Upper lobe of right lung (tissue), 1 donor: ENCODE measurements at places on chromosomes 2 and 18. TPM values are rescaled to one million over a fixed set of nuclear protein-coding genes. Genes with fewer than 3 reads are reported as not detected.

DNA sequence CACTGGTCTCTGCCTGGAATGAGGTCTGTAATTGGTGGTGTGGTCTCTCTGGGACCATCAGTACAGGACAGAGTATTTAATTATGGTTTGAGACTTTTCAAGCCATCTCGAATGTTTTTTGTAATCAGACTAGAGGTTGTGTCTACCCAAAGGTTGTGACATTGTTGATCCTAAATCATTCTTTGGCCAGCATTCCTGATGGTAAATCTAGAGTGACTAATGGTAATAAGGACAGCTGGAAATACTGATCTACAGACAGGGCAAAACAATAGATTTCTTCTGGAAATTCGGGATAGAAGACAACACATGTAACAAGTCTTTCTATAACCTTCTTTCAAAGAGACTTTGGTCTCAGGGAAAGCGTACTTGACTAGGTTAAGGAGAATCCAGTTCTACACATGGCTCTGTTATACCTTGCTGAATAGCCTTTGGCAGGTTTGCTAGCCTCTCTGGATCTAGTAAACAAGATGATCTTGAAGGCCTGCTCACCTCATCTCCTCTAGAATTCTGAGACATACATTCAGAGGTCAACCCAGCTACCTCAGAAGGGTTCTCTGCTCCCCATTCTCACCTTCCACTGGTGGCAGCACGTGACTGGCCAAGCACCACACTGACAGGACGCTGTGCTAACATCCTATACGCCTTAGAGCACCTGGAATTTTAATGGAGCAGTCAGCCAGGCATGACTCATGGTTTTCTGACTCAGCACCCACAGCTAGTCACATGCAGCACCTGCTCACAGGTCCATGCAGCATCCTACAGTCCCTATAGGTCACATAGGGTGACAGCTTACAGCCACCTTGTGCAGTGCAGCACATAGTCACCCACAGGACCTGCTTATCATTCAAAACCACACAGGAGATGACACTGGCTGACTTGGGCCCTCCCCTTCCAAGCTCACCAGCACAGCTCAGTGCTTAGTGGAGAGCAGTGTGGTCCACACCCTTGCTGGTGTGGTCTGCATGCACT, 12.2 kb downstream of the PLB1 start:
- no peak for DNase-seq

GRCh38 chr2:241949736-241950412, 80.3 kb downstream of the RTP5 start:
- DNase-seq: no peak

- DNase-seq: no peak
Observed at GRCh38 chr2:148023861-148024260, 3.0 kb downstream of the MBD5 start.

DNA sequence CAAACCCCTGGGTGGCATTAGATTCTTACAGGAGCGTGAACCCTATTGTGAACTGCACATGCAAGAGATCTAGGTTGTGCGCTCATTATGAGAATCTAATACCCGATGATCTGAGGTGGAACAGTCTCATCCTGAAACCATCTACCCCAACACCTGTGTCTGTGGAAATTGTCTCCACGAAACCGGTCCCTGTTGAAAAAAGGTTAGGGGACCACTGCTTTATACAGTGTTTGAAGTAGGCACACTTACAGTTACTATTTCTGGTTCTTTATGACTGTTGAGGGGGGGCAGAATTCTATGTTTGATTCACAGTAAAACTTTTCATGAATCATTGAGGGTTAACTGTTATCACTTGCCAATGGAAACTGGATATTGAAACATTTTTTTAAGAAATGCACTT, 72.0 kb downstream of the RIF1 start:
- no peak for DNase-seq

GRCh38 chr2:21461754-21462240, 338.0 kb downstream of the TDRD15 start:
- DNase-seq: no peak

GRCh38 chr2:112216167-112216566, 38.7 kb downstream of the ZC3H8 start:
- no peak for DNase-seq

DNA sequence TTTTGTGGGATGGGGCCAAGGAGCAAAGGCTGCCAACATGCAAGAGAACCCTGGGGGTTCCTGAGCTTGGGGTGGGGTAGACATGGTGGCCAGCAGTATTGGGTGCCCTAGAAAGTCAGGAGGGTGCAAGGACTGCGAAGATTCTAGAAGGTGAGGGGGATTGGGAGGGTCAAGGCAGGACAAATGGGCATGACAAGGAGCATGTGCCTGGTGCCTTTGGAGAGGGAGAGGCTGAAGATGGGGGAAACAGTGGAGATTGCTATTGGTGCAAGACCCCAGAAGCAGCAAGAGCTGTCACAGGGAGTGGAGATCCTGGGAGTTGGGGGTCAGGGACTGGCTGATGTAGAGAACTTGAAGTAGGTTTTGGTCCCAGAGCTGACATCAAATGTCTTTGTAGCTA, 7.5 kb downstream of the B3GNT2 start:
- DNase-seq: no peak

DNA sequence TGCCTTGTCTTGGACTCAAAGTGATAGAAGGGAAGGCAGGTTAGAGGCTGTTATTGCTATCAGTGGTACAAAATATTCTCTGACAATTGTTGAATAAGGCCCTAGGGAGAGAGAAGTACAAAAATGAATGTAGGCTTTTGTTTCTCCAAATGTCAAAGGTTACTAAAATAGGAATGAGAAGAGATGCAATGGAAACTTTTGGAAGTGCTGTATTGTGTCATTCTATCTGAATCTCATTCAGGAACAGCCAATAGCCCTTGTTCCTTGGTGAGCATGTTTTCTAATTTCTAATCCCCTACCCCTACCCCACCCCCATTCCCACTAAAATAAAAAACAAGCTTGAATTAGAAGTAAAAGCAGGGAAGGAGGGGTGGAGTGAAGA, 166.4 kb downstream of the GPD2 start:
- DNase-seq: no peak

- DNase-seq: no peak
Observed at GRCh38 chr2:182941919-182942318, 75.5 kb upstream of the FRZB start.

DNA sequence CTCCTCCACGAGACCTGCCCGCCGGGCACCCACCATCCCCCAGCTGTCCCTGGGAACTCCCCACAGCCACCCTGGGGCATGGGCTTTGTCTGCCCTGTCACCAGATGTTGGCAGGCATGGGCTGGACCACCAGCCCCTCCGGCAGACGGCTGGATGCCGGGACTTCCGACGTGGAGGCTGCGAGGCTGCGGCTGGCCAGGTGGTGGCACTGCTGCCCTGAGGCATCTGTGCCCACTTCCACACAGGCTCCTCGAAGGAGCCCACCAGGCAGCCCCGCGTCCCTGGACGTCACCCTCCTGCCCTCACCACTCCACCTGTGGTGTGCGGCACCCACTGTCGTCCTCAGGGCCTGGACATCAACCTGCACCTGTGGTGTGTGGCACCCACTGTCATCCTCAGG, 319.9 kb upstream of the SALL3 start:
- no peak for DNase-seq

DNA sequence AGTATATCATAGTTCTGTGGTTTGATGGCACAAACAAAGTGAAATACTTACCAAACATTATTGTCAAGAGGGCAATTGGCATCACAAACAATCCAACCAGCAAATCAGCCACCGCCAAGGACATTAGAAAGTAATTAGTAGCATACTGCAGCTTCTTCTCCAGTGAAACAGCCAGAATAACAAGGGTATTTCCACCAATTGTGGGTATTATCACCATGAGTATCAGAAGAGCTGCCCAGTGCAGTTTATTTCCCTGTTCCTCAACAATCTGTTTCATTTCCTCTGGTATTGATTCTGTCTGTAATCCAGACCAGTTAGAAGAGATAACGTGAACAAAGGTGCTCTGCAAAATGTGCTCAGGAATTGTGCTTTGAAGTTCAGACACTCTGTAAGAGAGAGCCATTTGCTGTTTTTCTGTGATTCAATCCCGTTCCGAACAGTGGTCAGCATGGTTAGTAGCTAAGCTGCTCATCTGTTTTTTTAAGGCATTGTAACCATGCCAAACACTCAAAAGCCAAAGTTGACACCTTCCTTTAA, 1.4 kb downstream of the HTR2B start:
- no peak for DNase-seq

DNA sequence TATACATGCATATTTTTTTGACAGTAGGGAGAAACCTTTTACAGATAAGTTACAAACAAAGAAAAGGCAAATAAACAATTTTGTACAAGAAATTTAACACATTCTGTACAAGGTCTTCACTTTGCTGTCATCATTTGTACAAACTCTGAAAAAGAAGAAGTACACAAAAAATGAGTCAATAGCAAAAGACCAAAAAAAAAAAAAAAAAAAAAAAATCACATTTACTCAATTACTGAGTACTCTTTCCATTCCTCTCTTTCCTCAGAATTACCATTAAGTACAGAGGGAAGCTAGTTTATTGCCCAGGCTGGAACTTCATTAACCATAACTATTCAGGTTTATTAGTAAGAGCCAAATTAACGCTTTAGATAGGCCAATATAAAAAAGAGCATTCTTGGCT, 5.6 kb upstream of the STPG4 start:
- DNase-seq: no peak

DNA sequence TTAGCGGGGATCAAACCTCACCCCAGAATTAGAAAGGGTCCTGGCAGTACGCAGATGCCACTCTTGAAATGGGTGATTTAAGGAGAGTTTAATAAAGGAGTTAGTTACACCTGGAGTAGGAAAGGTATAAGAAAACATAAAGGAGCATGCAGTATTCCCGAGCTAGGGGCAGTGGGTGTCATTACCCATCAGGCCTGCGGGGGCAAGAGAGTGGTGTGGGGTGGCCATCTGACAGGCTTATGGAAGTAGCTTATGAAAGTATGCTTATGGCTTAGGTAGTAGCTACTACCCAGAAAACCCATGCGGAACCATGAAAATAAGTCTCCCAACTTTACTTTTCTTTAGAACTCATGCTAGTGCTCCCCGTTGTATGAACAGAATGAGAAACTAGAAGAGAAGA, 568.9 kb upstream of the ACVR2A start:
- no peak for DNase-seq

DNA sequence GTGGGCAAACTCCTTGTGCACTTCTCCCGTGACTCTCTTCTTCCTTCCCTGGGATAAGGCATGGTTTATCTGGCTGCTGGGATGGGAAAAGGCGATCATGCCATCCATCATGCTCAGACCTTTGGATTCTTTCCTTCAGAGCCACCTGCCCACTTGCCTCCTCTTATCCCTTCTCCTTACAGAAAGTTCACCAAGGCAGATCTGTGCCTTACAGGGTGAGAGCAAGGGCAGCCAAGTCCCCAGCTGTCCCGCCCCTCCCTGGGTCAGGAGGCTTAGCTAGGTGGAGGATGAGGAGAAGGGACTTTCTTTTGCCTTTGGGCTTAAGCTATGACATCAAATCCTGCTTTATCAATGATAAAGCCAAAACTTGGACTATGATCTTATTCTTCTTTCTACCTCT, 47.6 kb downstream of the KCNE4 start:
- no peak for DNase-seq

- DNase-seq: no peak
Observed at GRCh38 chr18:10898417-10898974, 250.9 kb downstream of the PIEZO2 start.

GRCh38 chr18:63444580-63444979, 22.3 kb upstream of the VPS4B start:
- DNase-seq: no peak

GRCh38 chr2:45283764-45284620, 274.7 kb upstream of the SIX2 start:
- DNase-seq: no peak

DNA sequence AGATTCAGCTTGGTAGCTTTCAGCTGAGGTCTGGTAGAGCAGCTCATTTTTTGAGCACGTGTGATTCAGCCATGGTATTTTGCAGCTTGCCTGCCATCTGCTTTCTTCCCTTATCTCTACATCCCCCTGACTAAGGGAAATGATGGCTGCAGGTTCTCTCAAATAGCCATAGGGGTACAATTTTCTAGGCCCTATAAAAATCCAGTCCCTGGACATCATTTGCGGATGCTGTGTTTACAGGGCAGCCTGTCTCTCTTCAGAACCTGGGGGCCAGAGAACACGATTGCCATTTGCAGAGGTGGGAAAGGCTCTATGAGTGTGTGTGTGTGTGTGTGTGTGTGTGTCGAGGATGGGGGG, 442.7 kb upstream of the MEIS1 start:
- no peak for DNase-seq

- no peak for DNase-seq
Observed at GRCh38 chr2:226845386-226846116, 9.7 kb downstream of the RHBDD1 start.

DNA sequence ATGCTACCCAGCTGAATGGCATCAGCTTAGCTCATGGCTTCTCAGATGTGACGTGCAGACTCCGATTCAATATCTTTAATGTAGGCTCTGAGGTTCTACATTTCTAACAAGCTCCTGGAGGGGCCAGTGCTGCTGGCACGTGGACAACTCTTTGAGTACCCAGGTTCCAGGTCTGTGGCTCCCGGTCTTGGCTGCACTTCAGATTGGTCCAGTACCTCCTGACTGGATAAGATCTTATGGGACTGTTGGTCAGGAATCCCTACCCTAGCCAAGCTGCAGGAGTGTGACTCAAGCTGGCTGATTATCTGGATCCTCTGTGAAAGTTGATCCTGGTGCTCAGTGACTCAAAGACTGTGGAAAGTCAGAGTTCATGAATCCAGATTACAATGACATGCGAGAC, 222.1 kb downstream of the ANKRD30B start:
- no peak for DNase-seq

- no peak for DNase-seq
Observed at GRCh38 chr18:43578706-43579105, 301.4 kb upstream of the SYT4 start.

DNA sequence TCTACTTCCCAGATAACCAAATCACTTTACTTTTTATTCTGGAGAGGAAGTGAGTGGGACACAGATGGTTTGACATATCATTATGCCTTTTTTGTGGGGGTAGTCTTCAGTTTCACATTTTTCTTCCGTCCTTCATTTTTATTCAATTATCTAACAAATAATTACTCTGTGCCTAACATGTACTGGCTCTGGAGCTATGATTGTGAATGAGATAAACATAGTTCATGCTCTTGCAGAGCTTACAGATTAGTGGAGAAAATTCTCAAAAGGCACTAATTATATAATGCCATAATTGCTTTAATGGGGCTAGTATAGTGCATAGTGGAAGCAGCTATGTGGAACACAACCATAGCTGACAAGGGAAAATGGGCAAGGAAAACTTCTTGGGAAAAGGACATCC, 303.6 kb upstream of the TFPI start:
- DNase-seq: no peak

DNA sequence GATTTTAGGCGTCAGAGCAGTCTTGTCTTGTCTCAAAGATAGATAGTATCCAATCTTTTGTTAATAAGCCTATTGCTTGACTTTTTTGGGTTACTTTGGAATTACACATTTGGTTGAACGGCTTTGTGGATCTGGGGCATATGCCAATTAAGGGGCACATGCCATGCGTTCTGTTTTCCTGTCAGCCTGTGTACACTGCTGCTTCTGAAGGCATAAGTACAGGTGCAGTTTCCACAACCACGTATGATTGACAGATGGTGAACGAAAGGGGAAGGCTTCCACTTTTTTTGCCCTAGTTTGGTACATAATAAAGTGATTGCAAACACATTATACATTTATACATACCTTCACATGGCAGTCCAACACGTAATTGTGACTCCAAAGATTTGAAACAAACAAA, 102.3 kb downstream of the RAPH1 start:
- no peak for DNase-seq

Gene ACSL3
- total RNA-seq: 91.5 TPM

Gene SLC14A1
- 6.0 TPM for total RNA-seq

Gene TNFAIP6
- total RNA-seq: 3.0 TPM

Gene AQP4
- total RNA-seq: 345 TPM

Gene OSR1
- total RNA-seq: 9.7 TPM

Gene ZNF521
- total RNA-seq: 25.0 TPM

Gene ALLC
- not detected for total RNA-seq

Gene ZNF804A
- total RNA-seq: 0.78 TPM

Gene PAX8
- total RNA-seq: 1.6 TPM
